ENCODE measurements at places on chromosomes 4 and X. TPM values are rescaled to one million over a fixed set of nuclear protein-coding genes. Genes with fewer than 3 reads are reported as not detected.

- no peak for DNase-seq
Observed at GRCh38 chr4:1961038-1961437, 47.7 kb downstream of the NELFA start.

TMPRSS11D gene
- total RNA-seq = not detected

DNA sequence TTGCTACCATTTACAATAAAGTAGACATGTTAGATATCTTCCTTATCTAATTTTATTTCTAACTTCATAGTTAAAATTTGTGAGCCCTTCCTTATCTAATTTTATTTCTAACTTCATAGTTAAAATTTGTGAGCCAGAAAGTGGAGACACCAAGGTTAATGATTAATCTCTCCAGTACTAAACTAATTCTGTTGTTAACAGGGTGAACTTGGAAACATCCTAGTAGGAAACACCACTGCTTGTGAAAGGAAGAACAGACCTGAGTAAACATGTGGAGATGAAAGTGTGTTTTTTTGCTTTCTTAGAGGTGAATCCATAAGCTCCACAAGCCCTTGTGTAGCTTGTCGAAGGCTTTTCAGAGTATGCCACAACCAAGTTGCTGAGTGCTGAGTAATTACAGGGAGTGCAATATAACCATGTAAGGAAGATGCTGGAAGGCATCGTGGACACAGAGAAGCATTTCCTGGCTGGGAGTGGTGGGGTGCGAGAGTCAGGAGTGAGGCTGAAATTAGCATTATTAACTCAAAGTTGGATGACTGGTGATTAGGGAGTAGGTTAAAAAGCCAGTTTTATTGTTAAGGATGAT, 118.6 kb upstream of the NEIL3 start:
- no peak for DNase-seq

CABS1 gene
- total RNA-seq = not detected

GRCh38 chr4:153623491-153623890, 60.6 kb upstream of the TLR2 start:
- no peak for DNase-seq

DNA sequence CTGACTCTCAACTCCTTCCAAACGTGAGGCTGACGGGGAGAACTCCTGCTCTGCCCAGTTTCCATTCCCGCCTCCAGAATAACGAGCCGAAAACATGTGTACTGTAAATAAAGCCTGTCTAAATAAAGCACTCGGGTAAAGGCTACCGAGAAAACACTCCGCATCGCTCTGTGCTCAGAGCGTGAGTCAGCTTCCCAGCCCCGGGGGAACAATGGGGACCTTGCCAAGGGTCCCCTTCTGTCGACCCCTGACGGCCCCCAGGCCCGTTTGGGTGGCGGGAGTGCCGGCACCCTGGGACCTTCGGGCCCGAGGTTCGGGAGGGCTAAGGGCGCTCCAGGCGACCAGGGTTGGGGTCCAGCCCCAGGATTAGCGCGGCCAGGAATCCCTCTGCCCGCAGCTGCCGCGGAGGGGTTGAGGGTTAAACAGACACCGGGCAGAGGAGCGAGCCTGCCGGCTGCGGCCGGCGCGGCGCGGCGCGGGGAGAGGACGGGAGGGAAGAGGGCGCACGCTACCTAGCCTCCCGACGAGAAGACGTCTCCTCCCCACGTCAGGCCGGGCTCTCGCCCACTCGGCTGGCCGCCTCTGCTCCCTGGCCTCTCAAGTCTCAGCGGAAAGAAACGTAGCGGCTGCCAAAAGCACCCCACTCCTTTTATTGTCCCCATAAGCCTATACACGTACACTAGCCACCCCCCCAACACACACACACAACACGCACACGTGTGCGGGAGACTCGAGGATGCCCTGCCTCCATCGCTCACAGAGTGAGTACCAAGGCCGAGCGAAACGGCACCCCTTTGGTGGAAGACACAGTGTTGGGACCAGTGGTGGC, 85.5 kb downstream of the BCOR start:
- DNase-seq = peak; percentile 47

UCP1 gene
- total RNA-seq = not detected

RTL3 gene
- not detected for total RNA-seq

- DNase-seq = peak; percentile 34
Observed at GRCh38 chr4:153518001-153518400, 51.8 kb downstream of the TMEM131L start.

Data from colonic mucosa (tissue), 4 donors.